ENCODE measurements at places on chromosomes 5 and 9. TPM values are rescaled to one million over a fixed set of nuclear protein-coding genes. Genes with fewer than 3 reads are reported as not detected.

Gene KIF4B
- total RNA-seq = under 0.01 TPM

Gene ECSCR
- total RNA-seq = not detected

Gene CSF1R
- 0.18 TPM for total RNA-seq

Gene PRUNE2
- total RNA-seq = 17.0 TPM

Gene TMEFF1
- under 0.01 TPM for total RNA-seq

Gene NAIP
- total RNA-seq = 0.89 TPM

Gene EIF4E1B
- total RNA-seq = not detected

Gene ARHGEF39
- total RNA-seq = 4.1 TPM

Data from myometrial cell (primary cell).